ENCODE measurements at places on chromosomes 7 and 10. TPM values are rescaled to one million over a fixed set of nuclear protein-coding genes. Genes with fewer than 3 reads are reported as not detected.

DNA sequence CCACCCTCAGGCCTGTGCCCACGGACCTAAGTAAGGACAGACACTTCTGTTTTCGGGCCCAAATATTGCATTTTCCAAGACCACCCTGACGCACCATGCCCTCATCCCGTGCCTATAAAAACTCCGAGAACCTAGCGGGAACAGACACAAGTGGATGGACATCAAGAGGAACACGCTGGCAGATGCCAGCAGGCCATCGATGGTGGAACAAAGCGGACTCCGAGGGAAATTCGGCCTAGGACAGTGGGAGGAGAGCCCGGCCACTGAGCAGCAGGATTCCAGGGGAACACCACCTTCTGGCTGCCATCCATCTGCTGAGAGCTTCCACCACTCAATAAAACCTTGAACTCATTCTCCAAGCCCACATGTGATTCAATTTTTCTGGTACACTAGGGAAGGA, 243.6 kb upstream of the ZWINT start:
- DNase-seq, result no peak
- H3K27me3 ChIP-seq, result no peaks in the 10 kb centered on the region
- H3K4me3 ChIP-seq, result no peak overlapping the region
- H3K36me3 ChIP-seq, result no peaks in the 10 kb centered on the region
- no peak overlapping the region for H3K27ac ChIP-seq
- H3K4me1 ChIP-seq, result no peaks in the 10 kb centered on the region

GRCh38 chr7:155589001-155589980, 42.9 kb upstream of the CNPY1 start:
- H3K4me1 ChIP-seq, result peaks cover 16% of the 10 kb centered on the region
- no peaks in the 10 kb centered on the region for H3K36me3 ChIP-seq
- peaks cover 17% of the 10 kb centered on the region for H3K27me3 ChIP-seq
- DNase-seq, result no peak

DNA sequence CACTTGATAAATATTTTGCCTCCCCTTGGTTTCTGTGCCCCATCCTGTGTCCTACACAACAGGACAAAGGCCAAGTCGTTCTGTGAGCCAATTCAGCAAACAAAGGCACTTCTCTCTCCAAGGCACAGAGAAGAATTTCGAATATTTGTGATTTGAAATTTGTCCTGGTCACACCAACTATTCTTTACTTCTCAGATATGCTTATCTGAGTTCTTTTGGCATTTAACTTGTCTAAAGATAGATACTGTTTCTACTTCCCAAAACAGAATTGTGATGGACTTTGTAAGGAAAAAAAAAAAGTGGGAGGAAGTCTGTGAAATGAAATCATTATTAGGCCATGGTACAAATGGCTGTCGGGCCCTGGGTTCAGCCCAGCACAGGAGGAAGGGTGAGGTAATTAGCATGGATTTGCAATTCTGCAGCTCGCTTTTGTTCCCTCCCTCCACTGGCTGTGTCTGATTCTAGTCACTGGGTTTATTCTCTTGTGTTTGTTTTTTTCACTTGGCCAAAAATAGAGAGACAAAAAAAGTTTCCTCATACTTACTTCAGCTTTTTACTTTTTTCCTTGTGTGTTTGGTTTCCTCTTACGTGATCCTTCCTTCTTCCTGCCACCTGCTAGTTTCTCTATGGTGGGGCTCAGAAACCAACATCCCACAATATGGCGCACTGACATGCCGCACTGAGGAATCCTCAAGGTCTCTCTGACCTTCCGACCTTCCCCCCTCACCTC, 108.2 kb upstream of the MKLN1 start:
- peaks cover 4% of the 10 kb centered on the region for H3K36me3 ChIP-seq
- no peak for DNase-seq
- H3K4me1 ChIP-seq, result peaks cover 15% of the 10 kb centered on the region

BAG3 gene
- total RNA-seq, result 27.1 TPM

DNA sequence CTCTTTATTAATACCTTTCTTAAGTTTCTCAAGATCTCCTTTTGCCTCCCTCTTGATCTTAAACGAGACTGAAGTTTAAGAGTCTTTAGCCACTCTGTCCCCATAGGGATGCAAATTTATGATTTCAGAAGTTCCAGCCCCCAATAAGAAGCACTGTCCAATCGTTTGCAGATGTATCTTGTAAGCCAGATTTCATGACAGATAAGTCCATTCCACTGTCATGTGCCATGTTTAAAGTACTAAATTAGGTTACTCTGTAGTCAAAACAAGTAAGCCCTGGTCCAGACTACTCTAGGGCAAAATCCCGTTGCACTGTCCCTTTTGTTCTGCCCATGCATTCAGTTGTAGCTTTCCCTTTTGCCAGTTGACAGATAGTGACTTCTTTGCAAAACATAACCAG, 157.2 kb upstream of the KAT6B start:
- no peaks in the 10 kb centered on the region for H3K4me1 ChIP-seq
- peaks cover 28% of the 10 kb centered on the region for H3K36me3 ChIP-seq
- no peak overlapping the region for H3K4me3 ChIP-seq
- no peak for DNase-seq
- no peak overlapping the region for H3K27ac ChIP-seq

DNA sequence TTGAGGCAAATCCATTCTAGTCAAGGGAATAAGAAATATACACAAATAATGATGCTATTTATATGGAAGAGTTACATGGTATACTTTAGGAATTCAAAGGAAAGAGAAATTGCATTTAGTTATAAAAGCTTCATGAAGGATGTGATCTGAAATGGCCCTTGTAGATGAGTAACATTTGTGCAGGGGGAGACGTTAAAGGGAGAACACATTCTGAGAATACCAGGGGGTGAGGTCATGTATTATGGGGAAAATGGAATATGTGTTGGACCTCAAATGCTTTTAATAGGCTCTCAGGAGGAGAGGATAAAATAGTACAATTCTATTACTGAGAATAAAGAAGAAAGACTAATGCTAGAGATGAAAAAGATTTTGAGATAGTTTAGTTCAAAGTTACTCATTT, 122.5 kb upstream of the NOBOX start:
- peaks cover 11% of the 10 kb centered on the region for H3K4me1 ChIP-seq
- no peaks in the 10 kb centered on the region for H3K27me3 ChIP-seq
- no peak for DNase-seq
- no peak overlapping the region for H3K4me3 ChIP-seq
- H3K36me3 ChIP-seq, result no peaks in the 10 kb centered on the region
- no peak overlapping the region for H3K27ac ChIP-seq

DNA sequence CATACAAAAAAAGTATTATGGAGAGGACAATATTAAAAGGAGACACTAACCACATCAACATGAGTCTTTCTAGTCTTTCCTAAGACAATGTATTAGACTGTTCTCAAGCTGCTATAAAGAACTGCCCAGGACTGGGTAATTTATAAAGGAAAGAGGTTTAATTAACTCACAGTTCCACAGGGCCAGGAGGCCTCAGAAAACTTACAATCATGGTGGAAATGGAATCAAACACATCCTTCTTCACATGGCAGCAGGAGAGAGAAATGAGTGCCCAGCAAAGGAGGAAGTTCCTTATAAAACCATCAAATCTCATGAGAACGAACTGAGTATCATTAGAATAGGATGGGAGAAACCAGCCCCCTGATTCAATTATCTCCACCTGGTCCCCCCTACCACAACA, 25.7 kb downstream of the CACNA2D1 start:
- DNase-seq, result no peak
- no peaks in the 10 kb centered on the region for H3K36me3 ChIP-seq
- no peaks in the 10 kb centered on the region for H3K4me1 ChIP-seq
- no peaks in the 10 kb centered on the region for H3K27me3 ChIP-seq
- no peak overlapping the region for H3K27ac ChIP-seq

GRCh38 chr7:30671793-30672465, 10.3 kb downstream of the CRHR2 start:
- peak; percentile 46 for DNase-seq
- no peaks in the 10 kb centered on the region for H3K4me1 ChIP-seq
- H3K27ac ChIP-seq, result no peak overlapping the region
- H3K36me3 ChIP-seq, result no peaks in the 10 kb centered on the region

CDC14C gene
- not detected for total RNA-seq

UNCX gene
- total RNA-seq, result not detected

GRCh38 chr10:84523526-84523925, 195.1 kb downstream of the CCSER2 start:
- peaks cover 2% of the 10 kb centered on the region for H3K36me3 ChIP-seq
- H3K4me3 ChIP-seq, result no peak overlapping the region
- DNase-seq, result no peak
- H3K27me3 ChIP-seq, result no peaks in the 10 kb centered on the region
- peaks cover 6% of the 10 kb centered on the region for H3K4me1 ChIP-seq

GIMAP1 gene
- total RNA-seq, result 19.6 TPM

CALML3 gene
- total RNA-seq, result not detected

DNA sequence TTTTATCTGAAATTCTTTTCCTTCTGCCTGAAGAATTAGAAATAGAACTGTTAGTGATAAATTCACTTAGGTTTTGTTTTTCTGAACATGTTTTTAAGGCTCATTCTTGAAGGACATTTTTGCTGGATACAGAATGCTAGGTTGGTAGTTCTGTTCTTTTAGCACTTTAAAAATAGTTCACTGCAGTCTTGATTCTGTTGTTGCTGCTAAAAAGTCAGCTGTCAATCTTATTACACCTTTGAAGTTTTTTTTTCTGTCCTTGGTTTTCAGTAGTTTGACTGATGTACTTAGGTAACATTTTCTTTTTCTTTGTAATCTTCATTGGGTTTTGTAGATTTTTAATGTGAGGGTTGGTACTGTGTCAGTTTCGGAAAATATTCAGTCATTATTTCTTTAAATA, 48.7 kb downstream of the C1GALT1 start:
- no peak for DNase-seq
- H3K4me3 ChIP-seq, result no peak overlapping the region
- no peak overlapping the region for H3K27ac ChIP-seq
- no peaks in the 10 kb centered on the region for H3K27me3 ChIP-seq

- H3K4me1 ChIP-seq, result peaks cover 4% of the 10 kb centered on the region
- H3K4me3 ChIP-seq, result no peak overlapping the region
- DNase-seq, result no peak
- H3K27me3 ChIP-seq, result no peaks in the 10 kb centered on the region
- H3K36me3 ChIP-seq, result peaks cover 7% of the 10 kb centered on the region
These were observed 46.0 kb downstream of the LCOR start for GRCh38 chr10:96878057-96878456.

GRCh38 chr10:8130973-8131911, 76.8 kb downstream of the GATA3 start:
- peak overlapping the region; percentile 33 for H3K4me3 ChIP-seq
- peaks cover 17% of the 10 kb centered on the region for H3K36me3 ChIP-seq
- peak; percentile 36 for DNase-seq

DNA sequence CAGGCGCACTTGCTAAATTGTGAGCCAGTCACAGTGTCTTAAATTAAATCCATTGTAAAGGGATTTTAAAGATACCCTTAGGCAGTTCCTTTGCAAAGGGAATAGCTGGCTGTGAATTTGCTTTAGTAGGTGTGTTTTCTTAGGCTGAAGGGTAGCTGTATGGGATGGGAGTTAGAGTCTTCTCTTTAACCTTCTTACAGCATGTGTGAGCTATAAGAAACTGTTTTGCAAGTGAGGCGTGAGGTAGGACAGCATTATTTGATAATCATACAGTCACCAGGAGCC, 5.2 kb downstream of the EEPD1 start:
- H3K27ac ChIP-seq, result no peak overlapping the region
- peaks cover 17% of the 10 kb centered on the region for H3K4me1 ChIP-seq
- H3K27me3 ChIP-seq, result no peaks in the 10 kb centered on the region

SLC29A3 gene
- total RNA-seq, result 2.4 TPM

DNA sequence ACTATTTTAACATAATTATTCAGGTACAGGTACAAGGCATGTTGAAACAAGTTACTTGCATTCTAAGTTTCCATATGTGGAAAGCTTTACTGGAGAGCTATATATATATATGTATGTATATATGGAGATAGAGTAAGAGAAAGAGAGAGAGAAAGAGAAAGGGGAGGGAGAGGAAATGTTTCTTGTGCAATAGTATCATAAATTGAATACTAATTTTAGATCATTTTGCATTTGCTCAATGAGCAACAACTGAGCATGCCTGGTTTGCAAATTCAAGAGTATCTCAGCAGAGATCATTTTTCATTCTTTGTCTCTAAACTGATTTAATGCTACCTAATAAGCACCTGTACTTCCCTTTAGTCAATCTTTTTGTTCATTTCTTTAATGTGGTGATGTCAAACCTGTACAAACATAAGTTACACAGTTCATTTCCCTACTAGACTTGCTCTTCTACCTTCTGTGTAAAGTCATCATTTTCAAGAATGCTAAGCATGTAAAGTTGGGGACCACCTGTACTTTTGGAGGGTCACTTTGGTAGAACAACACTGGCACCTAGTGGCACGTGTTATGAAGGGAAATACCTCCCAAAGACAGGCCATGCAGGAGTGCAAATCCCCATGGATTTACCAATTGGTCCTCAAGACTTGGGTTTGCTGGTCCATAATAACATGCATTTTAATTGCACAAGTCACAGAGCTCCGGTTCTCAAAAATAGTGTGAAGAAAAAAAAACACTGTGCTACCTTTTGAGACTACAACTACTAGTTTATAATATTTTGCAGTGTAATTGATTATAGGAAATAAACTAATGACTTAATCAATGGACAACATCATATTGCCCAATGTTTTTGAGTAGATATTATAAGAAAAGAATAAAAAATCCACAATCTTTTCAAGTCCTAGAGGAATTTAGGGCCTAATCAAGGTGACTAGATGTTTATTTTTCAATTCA, 431.2 kb upstream of the IGFBP3 start:
- no peak overlapping the region for H3K4me3 ChIP-seq
- H3K27ac ChIP-seq, result no peak overlapping the region
- H3K36me3 ChIP-seq, result no peaks in the 10 kb centered on the region
- H3K27me3 ChIP-seq, result no peaks in the 10 kb centered on the region
- H3K4me1 ChIP-seq, result no peaks in the 10 kb centered on the region

SLC26A5 gene
- total RNA-seq, result not detected

NPC1L1 gene
- not detected for total RNA-seq

SRGN gene
- total RNA-seq, result 192 TPM

TET1 gene
- 3.0 TPM for total RNA-seq

GRCh38 chr7:780081-780480, 52.2 kb upstream of the SUN1 start:
- no peak for DNase-seq
- H3K4me1 ChIP-seq, result peaks cover 1% of the 10 kb centered on the region

GRCh38 chr7:19811386-19811785, 38.0 kb upstream of the TMEM196 start:
- no peaks in the 10 kb centered on the region for H3K36me3 ChIP-seq
- DNase-seq, result no peak
- H3K27me3 ChIP-seq, result no peaks in the 10 kb centered on the region
- no peak overlapping the region for H3K27ac ChIP-seq
- H3K4me3 ChIP-seq, result no peak overlapping the region

IFIT1B gene
- total RNA-seq, result not detected

DNA sequence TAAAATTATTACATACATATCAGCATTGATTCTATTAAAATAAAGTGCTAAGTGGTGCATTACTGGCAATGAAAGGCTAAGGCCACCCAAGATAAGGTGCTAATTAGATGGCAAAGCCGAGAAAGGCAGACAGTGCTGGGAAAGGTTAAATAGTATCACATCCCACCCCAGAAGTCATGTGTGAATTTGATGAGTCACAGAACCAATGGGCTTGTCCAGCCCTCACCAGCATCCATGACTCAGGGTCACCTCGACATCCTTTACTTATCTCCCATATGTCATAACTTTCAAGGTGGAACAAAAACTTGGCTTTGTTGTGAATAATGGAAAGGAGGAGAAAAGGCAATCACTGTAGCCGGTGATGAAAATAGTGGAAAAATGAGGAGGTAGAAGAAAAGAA, 459.1 kb downstream of the PLXNA4 start:
- peaks cover 8% of the 10 kb centered on the region for H3K27me3 ChIP-seq
- H3K4me3 ChIP-seq, result no peak overlapping the region
- H3K27ac ChIP-seq, result no peak overlapping the region
- no peaks in the 10 kb centered on the region for H3K4me1 ChIP-seq
- H3K36me3 ChIP-seq, result no peaks in the 10 kb centered on the region
- no peak for DNase-seq

Measured in activated CD4-positive, alpha-beta T cell treated with anti-CD3 and anti-CD28 coated beads, Interleukin-2, amount 10 ng/mL, durations not matched to agents 7 days and 5 days (primary cell).